ENCODE measurements at places on chromosomes 3 and 15. TPM values are rescaled to one million over a fixed set of nuclear protein-coding genes. Genes with fewer than 3 reads are reported as not detected.

BMF gene
- total RNA-seq, result 6.0 TPM

FBLN2 gene
- total RNA-seq, result 494 TPM

THSD4 gene
- 143 TPM for total RNA-seq

RBMS3 gene
- 203 TPM for total RNA-seq

ISG20 gene
- total RNA-seq, result 13.3 TPM

GPR62 gene
- not detected for total RNA-seq

ANKRD34C gene
- total RNA-seq, result 0.30 TPM

PIF1 gene
- total RNA-seq, result 2.8 TPM

GOLGA8O gene
- 13.0 TPM for total RNA-seq

ATP10A gene
- 55.0 TPM for total RNA-seq

SNAP23 gene
- total RNA-seq, result 85.6 TPM

PLA2G4B gene
- total RNA-seq, result 11.1 TPM

PDZRN3 gene
- 62.6 TPM for total RNA-seq

PAQR9 gene
- total RNA-seq, result not detected

MCTP2 gene
- 7.7 TPM for total RNA-seq

PCOLCE2 gene
- total RNA-seq, result 83.3 TPM

DNA sequence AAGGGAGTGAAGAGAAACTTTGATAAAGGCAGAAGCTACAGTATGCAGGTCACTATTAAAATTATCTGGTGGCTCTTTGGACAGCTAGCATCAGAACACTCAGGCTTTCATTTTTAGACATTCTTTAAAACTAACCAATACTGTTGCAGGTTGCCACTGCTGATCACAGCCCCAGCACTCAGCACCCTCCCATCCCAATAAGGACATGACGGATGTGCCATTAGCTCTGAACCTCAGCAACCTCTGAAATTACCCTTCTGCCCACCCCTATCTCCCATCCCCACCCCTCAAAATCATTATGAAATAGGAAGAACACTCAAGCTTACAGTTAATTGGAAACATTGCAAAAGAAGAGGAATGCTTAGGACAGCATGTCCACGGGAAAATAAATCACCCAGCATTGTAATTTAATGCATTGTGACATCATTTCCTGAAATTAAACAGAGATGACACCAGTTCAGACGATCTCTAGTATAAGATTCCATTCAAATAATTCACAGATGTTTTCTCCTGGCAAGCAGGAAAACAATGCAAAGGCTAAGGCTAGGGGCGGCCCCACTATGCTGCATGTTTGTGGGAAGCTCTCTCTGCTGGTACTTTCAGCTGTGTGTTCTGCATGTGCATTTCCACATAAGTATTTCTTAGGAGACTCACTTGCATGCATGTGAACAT is 71.6 kb downstream of the MEIS2 start:
- no peak for DNase-seq

DNA sequence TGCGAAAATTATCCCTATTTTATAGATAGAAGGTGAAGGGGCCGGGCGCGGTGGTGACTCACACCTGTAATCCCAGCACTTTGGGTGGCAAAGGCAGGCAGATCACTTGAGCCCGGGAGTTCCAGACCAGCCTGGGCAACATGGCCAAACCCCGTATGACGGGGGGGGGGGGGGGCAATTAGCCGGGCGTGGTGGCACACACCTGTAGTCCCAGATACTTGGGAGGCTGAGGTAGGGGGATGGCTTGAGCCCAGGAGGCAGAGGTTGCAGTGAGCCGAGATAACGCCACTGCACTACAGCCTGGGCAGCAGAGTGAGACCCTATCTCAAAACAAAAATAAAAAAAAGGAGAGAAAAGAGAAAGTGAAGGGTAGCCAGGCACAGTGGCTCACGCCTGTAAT is 1.4 kb downstream of the AAGAB start:
- no peak for DNase-seq

DNA sequence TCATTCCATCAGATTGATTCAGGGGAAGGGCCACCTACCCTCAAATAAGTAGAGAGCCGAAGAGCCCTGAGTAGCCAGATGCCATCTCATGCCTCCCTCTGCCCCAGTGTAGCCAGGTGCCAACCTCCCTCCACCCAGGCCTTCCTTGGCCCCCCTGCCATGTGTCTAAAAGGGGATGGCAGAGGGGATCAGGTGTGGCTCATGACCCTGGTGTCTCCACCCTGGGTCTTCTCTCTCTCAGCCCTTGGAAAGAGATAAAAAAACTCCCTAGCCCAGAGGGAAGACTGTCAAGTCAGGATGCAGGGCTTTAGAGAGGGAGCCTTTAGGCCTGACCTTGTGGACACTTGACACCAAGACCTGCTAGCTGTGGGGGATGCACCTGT is 5.2 kb downstream of the GRM2 start:
- no peak for DNase-seq

GRCh38 chr3:32237670-32238452 is 619 bp upstream of the CMTM8 start:
- DNase-seq, result peak; percentile 64

GRCh38 chr3:25073423-25073822 is 354.6 kb upstream of the RARB start:
- no peak for DNase-seq

GRCh38 chr3:66856533-66856932 is 141.6 kb upstream of the KBTBD8 start:
- no peak for DNase-seq

DNA sequence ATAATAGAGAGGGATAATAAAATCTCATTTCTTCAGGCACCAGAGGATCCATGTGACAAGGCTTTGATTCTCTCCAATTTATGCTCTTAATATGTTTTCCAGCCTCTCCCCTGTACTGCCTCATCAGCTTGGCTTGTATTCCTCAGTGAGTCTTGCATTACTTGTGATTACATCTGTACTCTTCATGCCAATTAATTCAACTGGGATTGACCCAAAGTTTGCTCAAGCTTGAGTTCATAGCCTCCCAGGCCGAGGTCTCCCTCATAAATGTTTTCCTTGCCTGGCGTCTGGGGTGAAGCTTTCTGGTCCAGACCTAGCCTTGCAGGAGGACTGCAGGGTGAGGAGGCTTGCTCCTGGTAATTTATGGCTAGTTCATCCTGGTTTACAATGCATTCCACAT is 146.9 kb downstream of the CHST2 start:
- DNase-seq, result no peak

GRCh38 chr3:170355738-170356595 is 1.5 kb upstream of the SKIL start:
- DNase-seq, result peak; percentile 58

- no peak for DNase-seq
Measured at GRCh38 chr3:122456074-122456473, 40.2 kb upstream of the WDR5B start.

DNA sequence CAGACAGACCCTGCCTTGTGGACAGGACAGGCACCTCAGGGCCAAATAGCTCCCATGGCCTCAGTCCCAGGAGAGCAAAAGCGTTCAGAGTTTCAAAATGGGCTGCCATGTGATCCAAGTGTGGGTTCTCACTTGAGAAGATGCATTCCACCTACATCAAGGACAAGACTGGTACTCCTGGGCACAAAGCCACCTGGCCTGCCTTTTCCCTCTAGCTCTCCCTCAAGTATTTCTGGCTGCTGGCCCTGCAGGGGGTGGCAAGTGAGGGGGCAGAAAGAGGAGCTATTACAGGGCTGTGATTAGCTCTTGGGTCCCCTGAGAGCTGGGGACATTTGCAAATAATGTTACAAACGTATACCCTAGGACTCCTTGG is 6.5 kb upstream of the COL7A1 start:
- no peak for DNase-seq

- DNase-seq, result no peak
Measured at GRCh38 chr3:30778933-30779332, 115.5 kb downstream of the GADL1 start.

DNA sequence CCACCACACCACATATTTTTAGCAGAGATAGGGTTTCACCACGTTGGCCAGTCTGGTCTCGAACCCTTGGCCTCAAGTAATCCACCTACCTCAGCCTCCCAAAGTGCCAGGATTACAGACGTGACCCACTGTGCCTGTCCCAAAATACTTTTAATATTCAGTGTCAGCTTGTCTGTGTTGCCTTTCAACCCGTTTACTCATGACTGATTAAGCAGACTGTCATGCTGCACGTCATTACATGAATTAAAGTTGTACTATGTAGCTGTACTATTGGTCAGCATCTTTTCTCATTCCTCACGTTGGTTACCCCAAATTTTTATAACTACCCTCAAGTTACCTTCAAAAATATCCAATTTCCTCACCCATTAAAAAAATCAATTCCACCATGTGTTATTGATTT is 48.7 kb upstream of the GADL1 start:
- no peak for DNase-seq

DNA sequence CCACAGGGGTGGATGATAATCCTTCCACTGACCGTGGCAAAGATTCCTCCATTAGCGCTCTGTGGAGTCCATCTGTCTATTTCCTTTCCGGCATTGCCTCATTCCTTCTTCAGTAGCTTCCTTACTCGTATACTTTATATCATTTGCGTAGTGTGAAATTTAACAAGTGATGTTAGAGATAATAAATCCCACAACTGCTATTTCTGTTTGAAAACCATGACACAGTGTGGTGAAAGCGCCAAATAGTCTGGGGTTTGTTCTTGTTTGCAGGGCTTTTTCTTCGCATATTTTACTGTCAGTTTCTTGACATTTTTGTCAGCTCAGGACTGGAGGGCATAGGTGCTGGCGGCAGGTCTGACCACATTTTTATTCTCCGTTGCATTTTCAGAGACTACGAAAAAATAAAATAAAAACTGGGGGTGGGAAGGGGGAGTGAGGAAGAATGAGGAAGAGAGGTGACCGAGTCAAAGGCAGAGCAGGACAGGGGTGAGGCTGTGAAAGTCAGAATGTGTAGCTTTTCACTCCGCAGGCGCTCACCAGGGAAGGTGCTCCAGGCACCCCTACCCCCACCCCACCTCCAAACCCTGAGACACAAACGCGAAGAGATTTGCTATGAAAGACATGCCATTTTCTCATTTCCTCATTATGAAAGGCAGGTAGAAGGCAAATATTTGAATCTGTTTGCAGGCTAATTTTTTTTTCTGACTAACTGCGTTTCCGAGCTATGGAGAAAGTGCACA is 965.0 kb downstream of the MCTP2 start:
- no peak for DNase-seq

- no peak for DNase-seq
Measured at GRCh38 chr15:33675246-33675645, 293.1 kb upstream of the CHRM5 start.

DNA sequence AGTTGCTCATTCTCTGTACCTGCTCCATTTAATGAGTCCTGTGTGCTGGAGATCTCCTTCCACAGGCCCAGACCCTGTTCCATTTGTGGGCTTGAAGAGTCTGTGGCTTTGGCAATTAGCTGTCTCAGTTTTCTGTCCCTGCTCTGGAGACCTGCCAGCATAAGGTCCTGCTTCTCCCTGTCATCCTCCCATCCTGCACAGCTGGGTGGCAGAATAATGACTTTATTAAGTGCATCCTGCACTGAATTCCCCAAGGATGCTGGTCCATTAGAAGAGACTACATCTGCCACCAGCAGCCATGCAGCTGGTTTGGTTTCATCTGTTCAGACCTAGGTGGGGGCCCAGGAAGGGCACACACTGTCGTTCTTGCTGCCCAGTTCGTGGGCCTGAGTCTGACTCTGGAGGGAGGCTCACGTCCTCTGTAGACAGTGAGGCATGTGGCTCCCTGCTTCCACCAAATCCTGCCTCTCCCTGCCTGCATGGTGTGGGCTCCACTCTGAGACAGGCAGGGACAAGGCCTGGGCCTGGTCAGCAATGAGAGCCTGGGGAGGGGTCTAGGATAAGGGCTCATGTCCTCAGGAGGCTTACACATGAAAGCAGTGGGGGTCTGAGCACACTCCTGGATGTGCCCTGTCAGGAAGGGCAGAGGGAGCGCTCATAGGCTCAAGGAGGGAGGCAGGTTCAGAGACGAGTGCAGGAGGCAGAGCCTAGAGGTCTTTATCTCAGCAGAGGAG is 78.4 kb upstream of the PRR23E start:
- no peak for DNase-seq

- no peak for DNase-seq
Measured at GRCh38 chr15:71013446-71013845, 101.8 kb upstream of the THSD4 start.

DNA sequence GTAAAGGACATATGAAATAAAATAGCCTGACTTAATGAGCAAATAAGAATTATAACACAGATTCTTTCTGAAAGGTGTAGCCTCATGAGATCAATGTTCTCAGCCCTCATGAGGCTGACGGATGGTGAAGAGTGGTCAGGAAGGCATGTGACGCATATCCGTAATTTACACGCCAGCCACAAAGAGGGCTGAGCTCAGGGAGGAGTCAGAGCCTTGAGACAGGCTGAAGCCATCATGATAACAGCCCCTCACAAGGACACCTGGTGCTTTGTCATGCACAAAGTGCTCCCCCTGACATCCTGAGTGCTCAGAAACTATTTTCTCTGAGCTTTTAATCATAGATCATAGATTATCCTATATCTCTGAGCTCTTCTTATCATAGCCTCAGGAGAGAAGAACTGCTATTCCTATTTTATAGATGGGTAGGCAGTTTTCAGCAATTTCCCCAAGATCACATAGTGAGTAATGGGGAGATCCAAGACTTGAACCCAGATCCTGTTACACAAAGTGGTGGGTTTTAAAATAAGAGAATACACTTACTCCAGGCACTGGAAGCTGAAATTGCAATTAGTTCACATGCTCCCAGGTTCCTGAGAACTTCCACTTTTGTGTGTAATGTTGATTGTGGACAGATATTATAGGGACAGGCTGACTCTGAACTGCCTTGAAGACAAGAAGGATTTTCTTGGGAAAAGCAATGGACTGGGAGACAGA is 267.1 kb downstream of the RPLP1 start:
- DNase-seq, result no peak

DNA sequence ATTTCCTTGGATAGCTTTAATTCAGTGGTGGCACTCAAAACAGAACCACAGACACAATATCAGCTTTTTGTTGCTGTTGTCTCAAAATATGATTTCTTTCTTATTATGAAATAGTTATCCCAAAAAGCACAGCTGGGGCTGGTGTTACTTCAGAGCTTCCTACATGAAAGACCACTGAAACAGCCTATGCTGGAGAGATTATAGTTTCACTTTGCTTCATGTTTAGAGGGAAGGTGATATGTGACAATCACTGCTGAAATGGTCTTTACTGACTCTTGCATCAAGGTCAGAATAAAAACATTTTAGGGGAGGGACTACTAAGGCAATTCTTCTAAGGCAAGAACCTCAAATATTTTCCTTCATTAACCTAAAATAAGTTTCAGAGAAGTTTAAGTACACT is 190.7 kb downstream of the TNIK start:
- DNase-seq, result no peak

DNA sequence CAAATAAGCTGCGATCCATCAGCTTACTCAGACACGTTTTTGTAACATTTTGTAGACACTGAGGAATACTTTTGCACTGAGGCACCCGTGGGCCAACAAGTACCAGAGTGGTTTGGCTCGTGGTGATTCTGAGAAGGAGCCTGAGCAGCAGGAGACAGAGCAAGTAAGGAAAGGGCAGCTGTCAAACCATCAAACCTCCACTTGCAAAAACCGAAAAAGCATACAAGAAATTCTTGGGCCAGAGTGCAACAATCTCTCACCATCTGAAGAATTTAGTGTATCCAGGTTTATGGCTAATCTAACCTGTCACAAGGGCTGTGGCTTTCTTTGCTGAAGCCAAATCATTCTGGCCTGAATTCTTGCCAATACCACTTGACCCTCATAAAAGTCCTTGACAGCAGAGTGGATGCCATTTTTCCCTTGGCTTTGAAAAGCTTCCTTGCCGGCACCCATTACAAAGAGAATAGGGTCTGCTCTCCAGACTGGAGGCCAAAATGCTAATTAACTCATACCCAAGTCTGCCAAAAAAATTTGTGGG is 56.7 kb downstream of the MYO1E start:
- DNase-seq, result no peak

All from aorta (tissue), 5 donors.